ENCODE measurements at places on chromosomes 11 and 22.
A peak's percentile ranks its signal among the peaks of the same experiment; 100 is the strongest.

GRCh38 chr11:78336877-78337553 is 80.6 kb downstream of the GAB2 start:
- no peak for DNase-seq

DNA sequence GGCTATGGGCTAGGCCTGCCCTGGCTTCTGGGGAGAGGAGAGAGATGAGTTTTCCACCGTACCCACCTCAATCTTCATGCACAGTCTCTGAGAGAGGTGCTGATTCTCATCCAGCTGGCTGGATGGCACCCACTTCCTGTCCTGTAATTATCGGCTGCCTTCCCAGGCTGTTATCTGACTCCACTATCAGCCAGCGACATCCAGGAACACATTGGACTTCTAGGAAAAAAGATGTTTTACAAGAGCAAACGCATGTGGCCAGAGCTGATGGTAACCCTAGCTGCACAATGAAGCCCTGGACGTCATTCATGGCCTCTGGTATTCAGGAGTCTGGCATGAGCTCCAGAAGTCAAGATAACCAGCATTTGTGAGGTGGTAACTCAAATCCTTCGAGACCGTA is 137.4 kb downstream of the EHF start:
- DNase-seq = no peak

DNA sequence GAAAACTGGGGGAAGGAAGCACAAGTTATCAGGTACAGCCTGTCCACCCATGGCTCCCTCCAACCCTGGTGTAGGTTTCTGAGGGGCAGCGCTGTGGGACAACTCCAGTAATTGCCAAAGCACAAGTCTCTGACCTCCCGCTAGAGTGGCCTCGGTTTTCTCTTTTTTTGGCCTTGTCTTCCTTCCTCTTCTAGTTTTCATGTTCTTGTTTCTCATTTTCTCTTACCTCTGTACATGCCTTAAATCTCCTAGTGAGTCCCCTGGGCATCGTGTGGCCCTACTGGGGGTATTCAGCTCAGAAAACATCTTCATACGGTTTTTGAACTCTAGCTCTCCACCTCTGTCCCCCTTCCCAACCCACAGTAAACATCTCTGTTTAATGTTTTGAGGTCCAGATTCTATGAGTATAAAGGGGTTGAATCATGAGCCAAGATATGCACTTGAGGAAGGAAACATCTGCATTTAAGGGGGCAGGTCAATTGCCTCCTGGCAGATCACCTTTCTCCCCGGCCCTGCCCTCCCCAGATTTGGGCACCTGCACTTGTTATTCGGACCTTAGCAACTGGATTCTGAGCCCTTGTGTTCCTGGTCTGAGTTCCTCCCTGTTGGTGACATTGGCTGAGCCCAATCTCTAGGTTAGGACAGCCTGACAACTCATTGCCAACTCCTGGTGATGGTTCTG is 8.4 kb upstream of the LMO2 start:
- no peak for DNase-seq

GRCh38 chr11:130533113-130533798 is 84.8 kb downstream of the ADAMTS15 start:
- DNase-seq = no peak

GRCh38 chr11:46335890-46336562 is 11.2 kb upstream of the DGKZ start:
- DNase-seq = no peak

GRCh38 chr11:107999759-108000455 is 8.8 kb upstream of the CUL5 start:
- DNase-seq = peak; percentile 92

DNA sequence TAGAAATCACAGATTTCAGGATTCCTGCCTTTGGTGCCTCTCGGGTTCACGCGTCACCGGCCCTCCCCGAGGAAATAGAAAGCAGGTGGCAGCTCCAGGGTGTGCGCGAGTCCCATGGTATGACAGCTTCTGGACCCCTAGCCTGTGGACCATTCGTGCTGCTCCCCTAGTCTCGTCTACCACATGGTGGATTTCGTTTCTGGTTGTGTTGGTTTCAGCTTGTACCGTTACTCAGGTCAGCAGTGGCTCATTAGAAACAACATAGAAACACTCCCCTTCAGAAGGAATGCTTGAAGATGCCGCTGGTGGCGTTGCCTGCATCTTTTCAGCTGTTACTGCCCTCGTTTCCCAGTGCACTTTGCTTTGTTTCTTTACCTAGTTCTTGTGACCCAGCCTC is 700 bp downstream of the TTC17 start:
- peak; percentile 61 for DNase-seq
